Activated T-cell treated with anti-CD3 and anti-CD28 coated beads for 48 hours (primary cell): ENCODE measurements at places on chromosomes 3 and 15.
A peak's percentile ranks its signal among the peaks of the same experiment; 100 is the strongest.

- no peak for DNase-seq
Observed at GRCh38 chr3:141212101-141212500, 19.5 kb upstream of the PXYLP1 start.

DNA sequence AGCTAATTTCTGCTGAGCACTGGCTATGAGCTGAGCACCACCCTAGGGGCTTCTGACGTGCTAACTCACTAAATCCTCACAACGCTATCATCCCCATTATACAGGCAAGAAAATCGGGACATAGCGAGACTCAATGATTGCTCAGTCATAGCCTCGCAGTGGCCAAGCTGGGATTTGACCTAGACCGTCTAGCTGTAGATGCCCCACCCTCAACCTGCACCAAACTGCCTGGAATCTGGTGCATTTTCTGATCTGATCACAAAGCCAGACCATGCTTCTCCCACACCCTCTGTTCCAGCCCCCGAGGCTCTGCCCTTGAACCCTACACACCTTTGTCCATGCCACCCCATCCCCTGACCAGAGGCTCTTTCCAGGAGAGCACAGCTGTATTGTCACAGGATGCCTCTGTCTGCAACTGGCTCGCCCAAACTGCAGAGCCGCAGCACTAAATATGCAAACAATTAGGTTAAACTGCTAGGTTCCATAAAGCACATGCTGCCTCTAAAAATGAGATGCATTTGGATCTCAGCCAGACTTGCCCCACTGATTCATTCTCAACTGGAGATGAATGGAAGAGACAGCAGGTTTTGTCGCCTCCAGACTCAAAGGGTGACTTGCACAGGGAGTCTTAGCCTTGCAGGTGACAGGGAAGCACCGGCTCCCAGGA lies 95.2 kb downstream of the NUP210 start:
- no peak for DNase-seq

GRCh38 chr3:49500732-49501609 lies 30.9 kb downstream of the DAG1 start:
- no peak for DNase-seq

DNA sequence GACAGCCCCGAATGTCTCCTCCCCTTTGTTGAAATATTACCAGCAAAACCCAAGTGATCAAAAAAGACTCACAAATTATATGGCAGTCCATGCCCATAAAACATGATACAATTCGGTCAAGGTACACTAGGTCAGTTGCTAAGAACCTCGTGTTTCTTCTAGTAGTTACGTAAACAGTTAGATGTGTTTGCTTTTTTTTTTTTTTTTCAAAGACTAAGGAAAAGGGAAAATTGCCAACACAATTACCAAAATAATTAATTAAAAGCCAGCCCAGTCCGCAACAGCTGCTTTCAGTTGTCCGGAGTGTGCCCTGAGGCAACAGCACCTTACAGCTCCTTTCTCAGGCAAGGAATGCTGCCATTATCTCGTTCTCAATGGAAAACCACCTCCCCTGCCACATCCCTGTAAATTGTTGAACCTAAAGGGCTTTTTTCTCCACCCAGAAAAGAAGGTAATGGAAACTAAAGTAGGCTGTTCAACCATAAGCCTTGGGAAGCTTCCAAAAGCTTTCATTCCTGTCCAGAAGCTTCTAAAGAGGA lies 129.2 kb upstream of the TSC22D2 start:
- DNase-seq = no peak

GRCh38 chr3:189053322-189053721 lies 118.4 kb upstream of the TPRG1 start:
- DNase-seq = no peak

GRCh38 chr3:59432665-59433064 lies 382.8 kb upstream of the CFAP20DC start:
- DNase-seq = no peak

DNA sequence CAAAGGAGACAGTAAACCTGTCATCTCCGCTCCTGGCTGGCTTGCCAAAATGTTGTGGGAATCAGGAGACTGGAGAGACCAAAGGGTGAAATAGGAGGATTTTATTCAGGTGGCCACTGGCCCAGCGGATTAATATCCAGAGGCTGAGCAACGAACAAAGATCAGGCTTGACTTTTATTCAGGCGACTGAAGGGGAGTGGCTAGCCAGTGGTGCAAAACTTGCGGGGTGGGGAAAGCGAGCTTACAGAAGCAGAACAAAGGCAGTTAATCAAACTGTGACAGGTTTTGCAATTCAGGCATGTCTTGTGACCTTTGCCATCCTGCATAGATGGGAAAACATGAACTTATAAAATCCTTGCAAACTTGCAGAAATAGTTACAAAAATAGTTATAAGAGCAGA lies 19.8 kb upstream of the ACAD9 start:
- DNase-seq = no peak

- no peak for DNase-seq
Observed at GRCh38 chr3:45647148-45647619, 42.0 kb upstream of the SACM1L start.

- DNase-seq = no peak
Observed at GRCh38 chr3:139301183-139301582, 42.6 kb upstream of the MRPS22 start.

- no peak for DNase-seq
Observed at GRCh38 chr15:65920825-65921309, 51.6 kb downstream of the RAB11A start.

- no peak for DNase-seq
Observed at GRCh38 chr15:67142767-67143100, 77.3 kb downstream of the SMAD3 start.

DNA sequence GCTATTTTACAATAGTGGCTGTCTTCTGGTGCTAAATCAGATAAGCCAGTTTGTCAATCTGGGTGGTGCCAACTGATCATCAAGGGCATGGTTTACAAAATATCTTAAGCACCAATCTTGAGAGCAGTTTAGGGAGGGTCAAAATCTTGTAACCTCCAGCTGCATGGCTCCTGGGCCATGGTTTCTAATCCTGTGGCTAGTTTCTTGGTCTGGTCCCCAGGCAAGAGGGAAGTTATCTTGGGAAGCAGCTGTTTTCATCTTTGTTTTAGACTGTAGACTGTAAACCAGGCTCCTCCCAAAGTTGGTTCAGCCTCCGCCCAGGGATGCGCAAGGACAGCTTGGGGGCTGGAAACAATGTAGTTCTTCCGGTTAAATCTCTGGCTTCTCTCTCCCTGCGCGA lies 166.8 kb downstream of the IL1RAP start:
- DNase-seq = no peak

DNA sequence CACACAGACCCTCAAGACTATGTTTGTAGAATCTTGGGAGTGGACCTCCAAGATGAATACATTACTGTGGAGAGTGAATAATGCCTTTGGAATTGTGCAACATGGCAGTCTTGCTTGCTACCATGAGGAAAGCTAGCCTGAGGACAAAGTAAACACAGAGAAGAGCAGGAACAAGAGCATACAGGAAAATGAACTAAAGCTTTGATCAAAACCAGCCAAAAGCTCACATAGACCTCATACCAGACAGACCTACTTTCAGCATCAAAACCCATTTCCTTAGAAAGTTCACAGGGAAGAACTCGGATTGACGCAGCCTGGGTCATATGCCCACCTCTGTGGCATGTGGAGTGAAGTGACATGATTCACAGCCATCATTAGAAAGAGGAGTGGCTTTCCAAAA lies 3.3 kb upstream of the RAB8B start:
- no peak for DNase-seq

- DNase-seq = no peak
Observed at GRCh38 chr15:40466426-40467260, 4.1 kb upstream of the CHST14 start.

- DNase-seq = no peak
Observed at GRCh38 chr3:122081543-122082247, 26.5 kb downstream of the CD86 start.

DNA sequence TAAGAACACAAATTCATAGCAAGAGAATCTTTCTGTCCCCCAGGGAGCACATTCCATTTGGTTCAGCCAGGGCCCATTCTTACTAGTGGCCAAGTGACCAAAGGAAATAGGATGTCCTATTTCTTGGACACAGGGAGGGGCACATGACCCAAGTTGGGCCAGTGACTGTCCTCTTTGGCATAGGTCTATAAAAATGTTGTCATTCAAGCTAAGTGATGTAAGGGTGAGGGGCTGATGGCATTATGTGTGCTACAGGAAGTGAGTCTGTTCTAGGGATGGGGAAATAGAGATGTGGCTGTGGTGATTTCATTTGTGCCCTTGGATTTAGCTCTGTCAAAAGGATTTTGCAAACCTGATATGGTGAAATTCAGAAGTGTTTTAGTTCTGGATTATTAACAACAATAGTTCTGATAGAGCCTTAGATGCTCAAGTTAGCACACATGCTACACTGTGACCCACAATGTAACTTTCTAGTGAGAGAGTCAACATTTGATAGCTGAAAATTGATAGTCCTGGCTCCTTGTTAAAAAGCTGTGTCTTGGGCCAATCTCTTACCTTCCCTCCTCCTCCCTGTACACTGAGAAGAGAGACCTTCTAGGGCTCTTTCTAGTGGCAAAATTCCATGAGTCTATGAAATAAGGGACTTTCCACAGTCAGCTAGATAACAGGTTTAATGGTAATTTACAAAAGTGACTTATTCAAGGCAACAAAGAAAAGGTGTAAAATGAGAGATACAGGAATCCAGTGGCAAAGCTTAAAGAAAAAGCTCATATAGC lies 117.2 kb downstream of the THRB start:
- DNase-seq = no peak

DNA sequence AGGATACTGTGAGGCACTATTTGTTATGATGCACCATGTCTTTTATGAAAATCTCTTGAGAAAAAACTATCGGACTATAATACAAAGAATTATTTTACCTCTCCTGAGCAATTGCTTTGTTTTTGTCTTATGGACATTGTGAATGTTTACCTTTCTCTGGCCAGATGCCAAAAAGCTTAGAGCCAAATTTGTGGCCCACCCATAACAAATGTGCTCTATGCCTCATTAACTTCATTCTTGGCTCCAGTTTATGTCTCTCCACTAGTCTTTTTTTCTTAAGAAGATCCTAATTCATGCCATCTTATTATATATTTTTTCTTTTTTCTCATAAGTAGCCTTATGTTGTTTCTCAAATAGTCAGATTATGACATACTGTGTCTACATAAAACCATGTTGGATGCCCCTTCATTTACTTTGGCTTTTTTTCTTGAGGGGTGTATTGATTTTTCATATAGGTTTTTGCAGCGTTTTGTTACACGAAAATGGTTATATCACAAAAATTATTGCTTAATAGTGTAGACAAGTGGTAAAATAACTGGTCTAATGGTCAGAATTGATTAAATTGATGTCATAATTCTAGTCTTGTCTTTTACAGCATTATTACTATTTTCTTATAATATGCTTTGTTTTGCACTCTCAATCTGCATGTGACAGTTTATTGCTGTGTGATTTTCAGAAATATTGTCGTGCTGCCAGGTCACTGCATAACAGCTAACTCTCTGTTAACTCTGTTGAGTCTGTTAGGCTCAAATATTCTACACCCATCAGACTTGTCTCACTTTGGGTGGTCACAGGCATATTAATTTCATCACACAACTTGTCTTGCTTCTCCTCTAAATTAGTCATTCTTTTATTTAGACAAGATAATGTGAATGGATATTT lies 18.2 kb downstream of the SENP8 start:
- no peak for DNase-seq

DNA sequence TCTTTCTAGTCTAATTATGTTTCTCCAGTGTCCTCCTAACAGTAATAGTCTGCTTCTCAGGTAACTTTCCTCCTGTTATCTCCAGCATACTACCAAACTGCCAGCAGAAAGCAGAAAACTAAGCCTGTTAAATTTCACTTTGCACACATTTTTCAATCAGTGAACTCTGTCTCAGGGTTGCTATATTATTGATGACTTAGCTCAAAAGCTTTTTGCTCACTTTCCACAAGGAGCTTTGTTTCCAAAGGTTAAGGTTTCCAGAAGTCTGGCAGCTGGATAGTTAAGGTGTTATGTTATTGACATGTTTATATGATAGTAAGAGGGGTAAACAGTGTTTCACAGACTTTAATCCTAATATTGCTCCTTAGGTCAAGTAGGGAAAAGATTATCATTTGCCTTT lies 5.1 kb downstream of the TRPM7 start:
- DNase-seq = no peak

DNA sequence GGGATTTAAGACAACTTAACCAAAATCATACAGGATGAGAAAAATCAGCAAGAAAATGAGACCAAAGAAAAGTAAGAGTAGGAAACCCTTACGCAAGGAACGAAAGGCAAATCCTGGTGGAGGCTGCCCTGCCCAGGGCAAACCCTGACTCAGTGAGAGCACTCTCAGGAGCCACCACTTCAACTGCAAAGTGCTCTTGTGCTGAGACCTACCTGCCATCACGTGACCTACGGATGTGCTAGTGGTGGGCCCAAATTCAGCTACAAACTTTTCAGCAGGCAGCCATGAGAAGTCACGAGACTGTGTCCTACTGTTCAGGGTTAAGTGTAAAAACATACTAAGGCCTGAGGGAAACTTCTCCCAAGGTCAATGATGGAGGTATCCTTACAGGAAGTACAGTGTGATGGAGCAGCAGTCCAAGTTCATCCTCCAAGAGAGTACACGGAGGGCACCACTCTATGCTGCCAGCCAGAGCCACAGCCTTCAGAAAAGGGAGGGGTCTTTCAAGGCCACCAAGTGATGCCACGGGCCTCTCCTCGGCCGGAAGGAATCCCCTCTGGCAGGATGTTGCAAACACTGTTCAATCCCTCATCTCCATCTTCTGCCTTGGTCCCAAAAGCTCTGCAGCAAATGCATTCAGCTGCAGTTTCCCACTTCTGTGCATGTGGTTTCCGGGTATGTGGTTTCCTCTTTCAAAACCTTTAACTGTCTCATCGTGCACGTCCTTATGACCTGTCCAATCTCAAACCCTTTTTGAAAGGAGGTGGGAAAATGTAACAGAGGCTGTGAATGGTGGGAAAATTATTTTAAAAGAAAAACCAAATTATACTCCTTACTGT lies 9.5 kb downstream of the CHSY1 start:
- DNase-seq = peak; percentile 17

DNA sequence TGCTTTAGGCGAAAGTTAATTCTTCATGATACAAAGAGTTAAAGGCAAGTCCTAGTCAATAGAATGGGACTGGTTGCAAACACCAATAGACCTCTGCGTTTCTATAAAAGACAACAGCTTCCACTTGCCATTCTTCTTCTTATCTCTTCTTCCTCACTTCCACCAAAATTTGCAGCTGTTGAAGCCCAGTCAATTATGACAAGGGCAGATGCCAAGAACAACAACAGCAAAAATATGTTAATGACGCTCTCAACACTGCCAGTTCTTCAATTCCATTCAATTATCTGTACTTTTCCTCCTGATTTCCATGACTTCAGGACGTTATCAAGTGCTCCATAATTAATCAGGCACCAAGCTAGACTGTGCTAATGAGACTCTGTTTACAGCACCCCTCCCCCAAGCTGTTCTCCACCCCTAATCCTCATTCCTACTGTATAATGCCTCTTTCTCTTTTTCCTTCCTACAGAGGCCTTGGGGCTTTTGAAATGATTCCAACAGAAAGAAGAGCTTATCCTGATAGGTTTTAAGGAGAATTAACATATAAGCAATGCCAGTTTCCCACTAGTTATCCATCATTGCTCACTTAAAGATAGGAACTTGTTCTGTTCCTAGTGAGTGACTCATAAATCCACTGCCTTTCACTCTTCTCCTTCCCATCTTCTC lies 1160.5 kb downstream of the IGSF11 start:
- no peak for DNase-seq

- DNase-seq = no peak
Observed at GRCh38 chr15:90987561-90988141, 6.7 kb downstream of the PRC1 start.

GRCh38 chr15:40421246-40422157 lies 15.9 kb downstream of the IVD start:
- peak; percentile 79 for DNase-seq
